ENCODE measurements at places on chromosomes 4 and X. TPM values are rescaled to one million over a fixed set of nuclear protein-coding genes. Genes with fewer than 3 reads are reported as not detected.

SEPSECS gene
- 4.7 TPM for total RNA-seq

CT83 gene
- not detected for total RNA-seq

MAGEA12 gene
- total RNA-seq = not detected

MAGEA9 gene
- total RNA-seq = not detected

VCX3A gene
- not detected for total RNA-seq
